NCI-H2029 treated with DMSO at 0.1 percent for 48 hours (cell line): ENCODE measurements at places on chromosomes 6 and 20.
A peak's percentile ranks its signal among the peaks of the same experiment; 100 is the strongest.

GRCh38 chr6:6826095-6826901 lies 237.8 kb downstream of the LY86 start:
- peak; percentile 99 for DNase-seq

DNA sequence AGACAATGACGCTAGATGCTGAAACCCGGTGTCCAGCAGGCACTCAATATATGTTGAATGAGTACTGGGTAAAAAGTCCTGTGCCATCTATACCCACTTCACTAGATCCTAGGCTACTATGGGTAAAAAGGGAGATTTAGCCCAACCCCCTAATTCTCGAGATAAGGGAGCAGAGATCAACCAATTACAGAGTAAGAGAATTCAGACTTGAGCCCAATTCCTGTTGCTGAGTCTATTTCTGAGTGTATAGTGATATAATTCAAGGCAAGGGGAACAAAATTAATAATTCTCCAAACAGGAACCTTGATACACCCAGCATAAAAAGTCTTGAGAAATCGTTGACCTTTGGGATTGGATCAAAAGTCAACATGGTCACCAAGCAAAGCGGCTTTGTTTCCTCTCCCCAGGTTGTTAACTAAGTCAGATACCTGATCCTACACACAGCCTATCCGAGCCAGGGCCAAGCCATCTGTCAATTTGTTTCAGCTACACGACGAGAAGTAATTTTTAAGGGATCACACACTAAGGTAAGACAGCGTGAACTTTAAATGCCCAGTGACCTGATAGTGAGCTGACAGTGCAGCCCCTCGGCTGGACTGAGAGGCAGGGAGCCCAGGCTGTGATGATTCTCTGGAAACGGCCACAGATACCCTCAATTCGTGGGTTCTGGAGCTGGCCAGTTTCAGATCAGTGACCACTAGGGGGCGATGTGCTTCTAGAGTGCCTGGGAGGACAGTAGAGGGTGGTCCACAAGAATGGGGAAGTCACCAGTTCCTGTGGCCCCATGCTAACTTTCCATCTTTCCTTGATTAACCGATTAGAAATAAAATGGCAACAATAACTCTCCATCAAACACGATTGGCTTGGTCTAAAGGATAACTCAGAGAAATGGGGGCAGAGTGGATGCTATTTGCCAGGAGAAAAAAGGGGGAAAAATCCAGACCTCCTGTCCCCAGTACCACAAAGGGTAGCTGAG lies 46.2 kb downstream of the SLC22A23 start:
- peak; percentile 27 for DNase-seq

DNA sequence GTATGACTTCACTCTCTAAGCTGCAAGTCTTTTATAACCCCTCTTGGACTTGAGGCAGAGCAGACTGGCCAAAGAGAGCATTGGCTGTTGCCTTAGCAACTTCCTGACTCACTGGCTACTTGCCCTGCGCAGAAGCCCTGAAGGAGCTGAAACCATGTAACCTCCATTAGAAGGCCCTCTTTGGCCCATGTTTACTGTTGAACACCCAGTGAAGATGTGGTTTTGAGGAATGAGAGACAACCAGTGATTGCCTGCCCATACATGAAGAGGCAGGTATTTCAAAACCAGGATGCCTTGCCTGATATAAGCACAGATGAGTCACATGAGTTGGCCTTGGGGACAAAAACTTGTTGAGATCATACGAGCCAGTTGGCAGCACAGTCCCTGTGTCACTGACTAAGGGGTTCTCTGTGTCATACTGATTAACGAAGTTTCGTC lies 182.5 kb downstream of the EDN1 start:
- peak; percentile 36 for DNase-seq

DNA sequence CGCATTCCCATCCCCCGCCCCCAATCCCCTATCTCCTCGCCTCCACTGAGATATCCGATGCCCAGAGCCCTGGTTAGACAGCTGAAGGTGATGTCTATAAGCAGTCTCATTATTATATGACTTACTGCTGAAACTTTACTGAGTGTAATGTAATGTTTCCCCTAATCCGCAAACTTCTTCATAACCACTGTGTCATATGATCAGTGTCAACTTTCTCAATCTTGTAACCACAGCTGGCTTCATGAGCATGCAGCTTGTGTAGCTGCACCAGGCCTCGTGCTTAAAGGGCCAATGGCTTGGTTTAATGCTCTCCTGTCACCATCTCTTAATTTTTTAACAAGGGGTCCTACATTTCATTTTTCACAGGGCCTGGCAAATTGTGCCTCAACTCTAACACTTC lies 8.1 kb downstream of the ASIP start:
- DNase-seq = no peak

DNA sequence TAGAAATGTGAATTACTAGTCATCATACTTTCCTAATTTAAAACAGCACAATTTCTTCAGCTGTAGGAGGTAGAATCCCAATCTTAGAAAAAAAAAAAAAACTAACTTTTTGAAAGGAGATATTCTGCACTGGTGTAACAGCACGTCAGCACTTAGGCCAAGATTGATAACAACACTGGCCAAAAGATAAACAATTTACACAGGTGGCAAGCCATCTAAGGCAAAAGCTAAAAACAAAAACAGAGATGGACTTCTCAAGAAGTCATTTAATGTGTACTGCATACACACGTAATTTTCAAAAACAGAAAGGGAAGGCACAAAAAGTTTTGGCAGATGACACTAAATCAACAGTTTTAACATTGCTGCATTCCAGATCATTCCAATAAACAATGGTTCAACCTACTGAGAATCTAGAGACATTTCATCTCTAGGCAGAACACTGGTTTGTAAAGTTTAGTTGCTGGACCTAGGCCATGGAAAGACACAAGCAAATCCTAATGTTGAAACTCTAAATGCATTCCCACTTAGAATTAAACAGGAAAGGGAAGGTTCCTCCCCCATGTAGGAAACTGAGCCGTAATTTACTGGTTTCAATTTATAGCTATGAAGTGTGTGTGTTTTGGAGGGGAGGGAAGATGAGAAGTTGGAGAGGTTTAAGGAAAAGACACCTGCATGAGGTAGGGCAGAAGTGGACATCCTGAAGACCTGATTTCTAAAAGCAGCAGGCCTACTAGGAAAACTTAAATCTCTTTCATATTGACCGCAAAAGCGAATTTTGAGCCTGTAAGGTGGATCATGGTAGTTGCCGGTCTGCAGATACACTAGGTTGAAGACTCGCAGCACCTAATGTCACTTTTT lies 1.3 kb downstream of the GCLC start:
- DNase-seq = no peak

DNA sequence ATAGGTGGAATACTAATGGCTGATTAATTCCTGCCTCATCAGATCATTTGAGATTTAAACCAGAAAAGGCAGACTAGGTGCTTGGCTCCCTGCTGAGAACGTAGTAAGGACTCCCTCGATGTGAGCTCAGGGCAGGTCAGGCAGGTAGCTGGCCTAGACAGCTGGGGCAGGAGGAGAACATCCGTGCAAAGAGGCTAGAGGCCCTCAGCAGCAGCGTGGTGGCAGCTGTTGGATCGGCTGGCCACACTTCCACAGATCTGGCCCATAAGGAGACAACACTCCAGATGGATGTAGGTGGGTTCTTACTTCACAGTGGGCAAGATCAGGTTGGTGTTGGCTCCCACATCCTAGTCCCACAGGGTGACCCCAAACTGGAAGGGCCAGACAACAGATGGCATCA lies 38.5 kb downstream of the EYA2 start:
- DNase-seq = no peak

GRCh38 chr6:30684386-30685156 lies 1.9 kb downstream of the PPP1R18 start:
- no peak for DNase-seq

GRCh38 chr6:55557146-55557545 lies 21.8 kb downstream of the HMGCLL1 start:
- DNase-seq = no peak

- peak; percentile 96 for DNase-seq
Measured at GRCh38 chr6:169051371-169051770, 202.3 kb downstream of the THBS2 start.

- peak; percentile 95 for DNase-seq
Measured at GRCh38 chr6:3755637-3756545, 4.4 kb upstream of the PXDC1 start.
